ENCODE measurements at places on chromosomes 5 and 9.

GRCh38 chr5:73442996-73443627 lies 5.5 kb downstream of the FOXD1 start:
- no peak for DNase-seq

- DNase-seq: no peak
Measured at GRCh38 chr5:22928821-22929482, 75.8 kb upstream of the CDH12 start.

DNA sequence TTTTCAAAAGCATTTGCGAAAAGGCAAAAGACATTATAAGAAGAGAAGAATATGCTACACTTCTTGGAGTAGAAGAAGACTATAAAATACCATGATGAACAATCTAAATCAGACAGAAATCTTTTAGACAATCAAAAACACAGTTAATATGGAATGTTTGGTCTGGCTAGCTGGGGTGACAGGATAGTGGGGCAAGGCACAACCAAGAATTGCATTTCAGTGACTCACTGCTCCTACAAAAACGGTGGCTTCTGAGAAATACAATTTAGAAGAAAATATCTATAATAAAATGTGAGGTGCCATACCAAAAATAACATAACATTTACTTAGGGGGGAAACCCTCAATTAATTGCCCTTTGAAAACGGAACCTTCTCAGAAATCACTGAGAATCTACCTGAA lies 363.4 kb downstream of the NPR3 start:
- DNase-seq: no peak

DNA sequence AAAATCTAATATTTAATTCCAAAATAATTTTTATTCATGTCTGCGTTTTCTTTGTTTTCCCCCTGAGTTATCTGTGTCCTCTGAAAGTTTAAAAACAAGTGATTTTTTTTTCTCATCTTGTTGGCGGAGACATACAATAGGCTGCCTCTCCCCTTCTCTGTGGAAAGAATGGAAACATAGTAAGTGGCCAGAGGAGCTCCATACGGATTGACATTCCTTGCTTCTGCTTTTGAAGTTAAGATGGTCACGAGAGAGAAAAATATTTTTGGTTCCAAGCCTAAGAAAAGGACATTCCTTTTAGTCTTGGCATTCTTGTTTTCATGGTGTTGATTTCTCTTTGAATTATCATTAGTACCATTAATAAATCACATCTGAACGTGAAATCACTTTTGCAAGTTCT lies 28.3 kb downstream of the ZNF462 start:
- no peak for DNase-seq

- DNase-seq: no peak
Measured at GRCh38 chr9:92385953-92386352, 18.4 kb downstream of the OGN start.

GRCh38 chr9:20495098-20495497 lies 127.2 kb downstream of the MLLT3 start:
- DNase-seq: no peak

DNA sequence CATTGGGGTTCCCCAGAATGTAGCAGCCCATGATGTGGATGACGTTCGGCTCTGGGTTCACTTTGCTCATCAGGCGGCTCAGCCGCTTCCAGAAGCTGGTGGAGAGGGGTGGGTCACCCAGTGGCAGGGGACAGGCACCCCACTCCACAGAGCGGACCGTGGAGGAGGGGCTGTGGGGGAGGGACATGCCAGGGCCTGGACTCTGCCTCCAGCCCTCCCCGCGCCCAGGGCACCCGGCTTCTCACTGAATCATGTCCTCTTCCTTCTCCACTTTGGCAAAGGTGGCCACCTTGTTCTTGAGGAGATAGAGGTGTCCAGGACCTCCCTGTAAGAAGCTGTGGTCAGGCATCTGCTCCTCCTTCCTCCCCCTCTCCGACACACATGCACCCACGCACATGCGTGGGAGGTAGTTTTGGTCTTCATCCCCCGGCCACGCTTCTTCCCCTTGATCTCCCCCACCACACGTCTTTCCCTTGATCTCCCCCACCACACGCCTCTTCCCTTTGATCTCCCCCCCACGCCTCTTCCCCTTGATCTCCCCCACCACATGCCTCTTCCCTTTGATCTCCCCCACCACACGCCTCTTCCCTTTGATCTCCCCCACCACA lies 8.9 kb upstream of the ENTPD8 start:
- DNase-seq: no peak

DNA sequence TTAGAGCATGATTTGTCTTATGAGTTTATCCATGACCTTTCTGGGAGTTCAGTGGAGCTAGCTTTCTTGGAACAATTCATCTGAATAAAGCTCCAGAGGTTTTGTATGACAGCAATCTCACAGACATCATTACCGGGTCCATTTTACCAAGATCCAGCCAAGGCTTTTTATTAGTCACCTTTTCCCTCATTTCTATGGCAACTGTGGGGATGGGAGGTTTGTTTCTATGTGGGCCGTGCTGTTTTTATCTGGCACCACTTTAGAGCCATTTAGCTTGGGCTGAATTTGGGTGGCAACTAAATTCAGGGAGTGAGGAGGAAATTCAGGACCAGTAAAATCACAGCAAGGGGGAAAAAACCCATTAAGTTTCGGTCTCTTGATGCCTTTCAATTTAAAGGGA lies 245.7 kb downstream of the NSG2 start:
- DNase-seq: peak; percentile 6

DNA sequence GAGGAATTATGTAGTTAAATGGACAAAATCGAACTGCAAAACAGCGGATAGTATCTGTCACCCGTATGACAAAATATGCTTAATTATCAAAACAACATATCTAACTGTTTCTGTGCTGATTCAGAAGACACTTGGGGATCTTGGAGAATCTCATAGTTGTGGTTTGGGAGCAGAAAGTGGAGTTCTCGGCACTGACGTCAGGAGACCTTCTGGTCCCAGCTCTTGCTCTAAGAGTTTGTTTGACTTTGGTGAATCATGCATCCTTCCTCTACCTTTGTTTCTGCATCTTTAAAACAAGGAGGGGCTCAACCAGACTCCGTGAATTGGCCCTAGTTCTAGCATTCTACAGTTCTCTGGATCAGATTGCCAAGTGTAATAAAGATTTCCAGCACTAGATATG lies 37.0 kb upstream of the TAF1L start:
- DNase-seq: no peak

DNA sequence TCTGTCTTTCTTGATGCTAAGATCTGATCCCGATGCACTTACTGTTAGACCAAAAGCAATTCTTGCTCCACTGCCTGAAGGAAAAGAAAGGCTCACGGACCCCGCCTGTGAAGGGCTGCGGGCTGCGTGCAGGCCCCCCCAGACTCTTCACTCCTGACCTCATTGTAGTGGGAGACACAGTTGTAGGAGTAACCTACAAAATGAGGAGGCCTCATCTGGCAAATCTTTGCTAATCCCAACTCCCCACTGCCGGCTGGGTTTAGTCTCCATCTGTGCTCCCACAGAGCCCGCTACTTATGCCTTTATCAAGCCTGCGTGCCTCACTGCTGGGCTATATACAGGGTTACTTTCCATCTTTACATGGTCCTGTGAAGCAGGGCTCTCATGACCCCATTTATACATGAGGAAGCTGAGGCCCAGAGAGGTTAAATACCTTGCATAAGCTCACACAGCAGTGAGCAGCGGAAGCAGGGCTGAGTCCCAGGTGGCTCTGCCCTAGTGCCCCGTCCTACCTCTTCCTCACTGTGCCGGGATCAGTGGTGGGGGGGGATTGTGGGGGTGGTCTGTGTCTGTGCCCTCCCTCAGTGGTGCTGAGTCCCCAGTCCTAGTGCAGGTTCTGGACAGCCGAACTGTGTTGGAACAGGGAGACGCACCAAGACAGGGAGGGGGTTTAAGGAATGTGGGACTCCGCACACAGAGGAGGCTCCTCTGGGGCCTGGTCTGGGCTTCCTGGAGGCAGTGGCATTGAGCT lies 43.9 kb upstream of the RNF130 start:
- no peak for DNase-seq

- DNase-seq: no peak
Measured at GRCh38 chr9:135788576-135789300, 86.8 kb downstream of the KCNT1 start.

All from umbilical cord (tissue), 2 donors.